Neural crest cell (in vitro differentiated cells): ENCODE measurements at places on chromosomes 4 and X.

- no peaks in the 10 kb centered on the region for H3K4me1 ChIP-seq
- no peaks in the 10 kb centered on the region for H3K27me3 ChIP-seq
- no peak for DNase-seq
- H3K36me3 ChIP-seq: no peaks in the 10 kb centered on the region
- H3K27ac ChIP-seq: no peak overlapping the region
- no peak overlapping the region for H3K4me3 ChIP-seq
Measured at GRCh38 chr4:72006586-72006985, 25.2 kb upstream of the NPFFR2 start.

- peaks cover 2% of the 10 kb centered on the region for H3K36me3 ChIP-seq
- H3K4me3 ChIP-seq: no peak overlapping the region
- H3K27ac ChIP-seq: no peak overlapping the region
- no peaks in the 10 kb centered on the region for H3K27me3 ChIP-seq
- no peaks in the 10 kb centered on the region for H3K4me1 ChIP-seq
- no peak for DNase-seq
Measured at GRCh38 chr4:10278071-10278470, 161.5 kb upstream of the WDR1 start.

GRCh38 chr4:148007314-148007760 is 275.4 kb downstream of the ARHGAP10 start:
- H3K36me3 ChIP-seq: no peaks in the 10 kb centered on the region
- H3K27me3 ChIP-seq: no peaks in the 10 kb centered on the region
- no peaks in the 10 kb centered on the region for H3K4me1 ChIP-seq
- DNase-seq: no peak
- H3K4me3 ChIP-seq: no peak overlapping the region

DNA sequence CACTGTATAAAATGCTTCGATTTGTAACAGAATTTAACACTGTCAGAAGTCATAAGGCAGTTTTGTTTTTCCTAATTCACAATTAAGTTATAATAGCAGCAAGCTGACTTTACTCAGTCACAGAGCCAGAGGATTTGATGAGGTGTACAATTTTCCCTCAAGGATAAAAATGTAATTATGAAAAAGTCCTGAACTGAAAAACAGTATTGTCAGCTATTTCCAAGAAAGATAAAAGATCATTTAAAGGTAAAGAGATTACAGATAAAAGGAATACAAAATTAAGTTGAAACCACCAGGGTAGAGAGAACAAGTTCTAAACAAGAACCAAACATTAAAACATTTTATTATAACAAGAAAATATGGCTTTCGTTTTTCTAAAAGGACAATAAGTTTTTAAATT is 86.8 kb upstream of the ZFP42 start:
- H3K36me3 ChIP-seq: no peaks in the 10 kb centered on the region
- H3K27ac ChIP-seq: no peak overlapping the region
- no peaks in the 10 kb centered on the region for H3K4me1 ChIP-seq

- no peaks in the 10 kb centered on the region for H3K4me1 ChIP-seq
- DNase-seq: no peak
- H3K36me3 ChIP-seq: no peaks in the 10 kb centered on the region
- no peaks in the 10 kb centered on the region for H3K27me3 ChIP-seq
- H3K4me3 ChIP-seq: no peak overlapping the region
Measured at GRCh38 chr4:32560306-32560705, 1840.1 kb downstream of the PCDH7 start.

GRCh38 chr4:39608451-39608850 is 30.2 kb downstream of the SMIM14 start:
- no peak overlapping the region for H3K27ac ChIP-seq
- H3K4me3 ChIP-seq: no peak overlapping the region
- peaks cover 6% of the 10 kb centered on the region for H3K36me3 ChIP-seq
- DNase-seq: no peak

DNA sequence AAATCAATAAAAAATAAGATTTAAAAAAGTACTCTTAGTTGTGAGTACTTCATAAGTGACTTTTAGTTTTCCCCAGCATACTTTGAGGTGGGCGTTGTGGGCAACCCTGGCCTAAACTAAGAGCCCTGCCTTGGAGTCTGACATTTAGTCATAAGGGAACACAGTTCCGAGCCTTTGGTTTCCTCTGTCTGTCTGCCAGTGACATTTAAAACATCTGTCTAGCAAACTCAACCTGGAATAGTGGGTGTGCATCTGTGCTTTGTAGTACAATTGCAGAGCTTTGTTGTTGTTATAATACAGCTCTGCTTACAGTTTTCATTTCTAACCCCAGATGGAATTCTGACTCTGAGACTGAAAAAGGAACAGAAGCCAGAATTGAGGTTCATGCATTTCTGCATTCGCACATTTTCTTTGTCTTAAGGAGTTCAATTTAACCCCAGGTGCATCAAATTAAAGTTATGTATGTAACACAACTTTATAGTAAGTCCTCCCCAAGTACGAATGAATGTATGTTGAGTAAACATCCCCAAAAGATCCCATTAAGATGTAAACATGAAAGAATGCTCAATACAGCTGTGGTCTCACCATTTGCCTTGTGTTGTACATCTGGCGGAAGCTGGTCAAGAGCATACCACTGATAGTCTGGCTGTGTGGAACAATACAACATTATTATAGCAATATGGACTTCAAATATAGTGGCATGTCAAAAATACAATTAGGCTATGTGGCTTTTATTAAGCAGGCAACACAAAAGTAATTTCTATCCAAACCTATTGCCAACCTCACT is 25.9 kb downstream of the TNIP3 start:
- no peak for DNase-seq
- no peaks in the 10 kb centered on the region for H3K27me3 ChIP-seq
- no peak overlapping the region for H3K27ac ChIP-seq
- no peaks in the 10 kb centered on the region for H3K36me3 ChIP-seq
- no peak overlapping the region for H3K4me3 ChIP-seq
- H3K4me1 ChIP-seq: no peaks in the 10 kb centered on the region
